ENCODE measurements at places on chromosomes 5 and 9.

DNA sequence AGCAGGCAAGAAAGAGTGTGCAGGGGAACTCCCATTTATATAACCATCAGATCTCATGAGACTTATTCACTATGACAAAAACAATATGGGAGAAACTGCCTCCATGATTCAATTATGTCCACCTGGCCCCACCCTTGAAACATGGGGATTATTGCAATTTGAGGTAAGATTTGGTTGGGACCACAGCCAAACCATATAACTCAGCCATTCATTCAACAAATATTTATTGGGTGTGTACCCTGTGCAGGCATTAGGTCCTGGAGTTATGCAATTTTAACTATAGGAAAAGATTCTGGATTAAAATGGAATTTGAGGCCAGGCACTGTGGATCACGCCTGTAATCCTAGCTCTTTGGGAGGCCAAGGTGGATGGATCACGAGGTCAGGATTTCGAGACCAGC lies 124.2 kb upstream of the GAS1 start:
- no peak for DNase-seq

GRCh38 chr5:118405650-118406061 lies 582.7 kb downstream of the DTWD2 start:
- DNase-seq: no peak

DNA sequence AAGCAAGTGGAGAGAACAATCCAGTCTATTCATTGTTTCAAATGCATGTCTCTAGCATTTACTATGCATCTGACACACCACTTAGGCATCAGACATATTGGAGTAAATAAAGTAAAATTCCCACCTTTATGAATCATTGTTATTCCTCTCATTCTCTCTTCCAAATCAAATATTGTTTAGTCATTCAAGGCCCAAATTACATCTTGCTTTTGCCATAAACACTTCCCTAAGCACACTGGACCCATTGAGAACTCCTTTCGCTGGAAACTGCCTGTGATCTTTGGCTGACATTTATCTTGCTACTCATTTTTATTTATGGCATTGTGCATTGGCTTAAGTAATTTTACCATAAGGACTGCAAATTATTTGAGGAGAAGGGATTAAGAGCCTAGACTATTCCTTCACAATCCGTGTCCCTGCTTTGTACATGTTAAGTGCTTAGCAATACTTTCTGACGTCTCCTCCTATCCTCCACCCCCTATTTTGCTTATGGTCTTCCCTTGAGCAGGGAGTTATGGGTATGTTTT lies 7.4 kb downstream of the C5orf46 start:
- no peak for DNase-seq

GRCh38 chr9:96135076-96135752 lies 166.8 kb downstream of the HSD17B3 start:
- DNase-seq: no peak

DNA sequence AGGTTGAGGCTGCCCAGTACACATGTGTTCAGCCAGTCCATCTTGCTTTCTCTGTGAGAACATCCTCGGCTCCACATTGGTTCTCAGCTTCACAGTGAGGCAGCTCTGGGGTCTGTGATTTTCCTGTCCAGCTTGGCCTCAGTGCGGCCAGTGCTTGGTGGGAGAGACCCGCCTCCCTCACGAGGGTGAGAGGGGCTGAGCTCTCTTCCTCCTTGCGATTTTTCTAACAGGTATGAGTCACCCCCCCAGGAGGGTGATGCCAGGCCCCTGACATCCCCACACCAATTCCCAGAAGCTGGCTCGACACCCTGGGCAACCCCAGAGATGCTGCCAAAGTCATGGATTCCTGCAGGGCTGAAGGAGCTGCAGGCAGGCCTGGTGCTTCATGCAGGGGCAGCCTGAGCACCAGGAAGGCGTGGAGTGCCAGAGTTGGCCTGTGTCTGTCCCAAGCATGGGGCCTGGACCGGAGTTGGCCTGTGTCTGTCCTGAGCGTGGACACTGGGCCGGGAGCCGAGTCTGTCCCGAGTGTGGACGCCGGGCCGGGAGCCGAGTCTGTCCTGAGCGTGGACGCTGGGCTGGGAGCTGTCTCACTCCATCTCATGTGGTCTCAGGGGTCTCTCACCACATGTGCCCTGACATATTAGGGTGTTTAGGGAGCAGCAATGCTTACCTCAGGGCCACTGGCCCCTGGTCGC lies 408.6 kb upstream of the IRX4 start:
- no peak for DNase-seq
